NCI-H446 (cell line): ENCODE measurements at places on chromosomes 3 and 15.

DNA sequence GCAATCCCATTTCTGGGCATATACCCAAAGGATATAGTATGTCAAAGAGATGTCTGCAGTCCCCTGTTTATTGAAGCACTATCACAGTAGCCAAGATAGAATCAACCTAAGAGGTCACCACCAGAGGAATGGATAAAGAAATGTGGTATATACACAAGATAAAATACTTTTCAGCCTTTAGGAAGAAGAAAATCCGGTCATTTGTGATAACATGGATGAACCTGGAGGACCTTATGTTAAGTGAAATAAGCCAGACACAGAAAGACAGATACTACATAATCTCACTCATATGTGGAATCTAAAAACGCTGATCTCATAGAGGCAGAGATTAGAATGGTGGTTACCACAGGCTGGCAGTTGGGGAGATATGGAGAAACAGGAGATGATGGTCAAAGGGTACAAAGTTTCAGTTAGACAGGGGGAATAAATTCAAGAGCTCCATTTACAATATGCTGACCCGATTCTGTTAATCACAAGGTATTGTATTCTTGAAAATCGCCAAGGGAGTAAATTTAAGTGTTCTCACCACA, 195.8 kb downstream of the MTHFS start:
- DNase-seq = no peak

GRCh38 chr3:98274914-98275313, 7.4 kb upstream of the OR5H2 start:
- no peak for DNase-seq

GRCh38 chr3:58704745-58705144, 38.2 kb upstream of the FAM3D start:
- DNase-seq = no peak

DNA sequence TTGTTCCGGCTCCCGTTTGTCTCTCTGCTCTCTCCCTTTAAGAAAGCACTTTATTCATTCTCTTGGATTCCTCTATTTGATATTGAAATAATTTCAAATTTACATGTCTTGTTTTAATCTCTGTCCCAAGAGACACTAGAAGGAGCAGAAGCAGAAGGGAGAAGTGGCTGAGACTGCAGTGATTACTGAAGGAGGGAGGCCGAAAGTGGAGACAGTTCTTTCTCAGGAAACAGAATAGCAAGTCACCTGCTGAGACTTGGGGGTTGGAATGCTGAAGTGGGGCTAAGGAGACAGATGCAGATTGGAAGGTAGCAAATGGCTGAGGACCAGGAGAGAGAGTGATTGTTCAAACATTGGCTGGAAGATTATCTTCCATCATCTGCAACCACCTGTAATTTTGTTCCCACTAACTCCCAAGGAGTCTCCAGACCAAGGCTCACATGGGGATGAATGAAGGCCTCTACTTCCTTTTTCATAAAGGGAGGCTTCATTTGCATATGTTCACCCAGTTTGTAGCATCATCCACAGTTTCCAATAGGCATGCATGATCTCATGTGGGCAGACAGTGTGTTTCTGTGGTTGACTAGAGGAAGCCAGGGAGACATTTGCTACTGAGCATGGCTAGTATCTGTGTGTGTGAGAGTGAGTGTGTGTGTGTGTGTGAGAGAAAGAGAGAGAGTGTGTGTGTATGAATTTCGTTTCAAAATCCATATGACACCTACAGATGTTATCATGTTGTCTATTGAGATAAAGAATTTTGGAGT, 24.0 kb downstream of the LTF start:
- no peak for DNase-seq
